Cerebellar cortex (tissue), 1 donor: ENCODE measurements at places on chromosomes 7 and 10.
A peak's percentile ranks its signal among the peaks of the same experiment; 100 is the strongest.

GRCh38 chr10:112137154-112137987 lies 46.2 kb downstream of the GPAM start:
- DNase-seq, result peak; percentile 89

GRCh38 chr10:131743190-131744151 lies 157.3 kb upstream of the PPP2R2D start:
- DNase-seq, result no peak

DNA sequence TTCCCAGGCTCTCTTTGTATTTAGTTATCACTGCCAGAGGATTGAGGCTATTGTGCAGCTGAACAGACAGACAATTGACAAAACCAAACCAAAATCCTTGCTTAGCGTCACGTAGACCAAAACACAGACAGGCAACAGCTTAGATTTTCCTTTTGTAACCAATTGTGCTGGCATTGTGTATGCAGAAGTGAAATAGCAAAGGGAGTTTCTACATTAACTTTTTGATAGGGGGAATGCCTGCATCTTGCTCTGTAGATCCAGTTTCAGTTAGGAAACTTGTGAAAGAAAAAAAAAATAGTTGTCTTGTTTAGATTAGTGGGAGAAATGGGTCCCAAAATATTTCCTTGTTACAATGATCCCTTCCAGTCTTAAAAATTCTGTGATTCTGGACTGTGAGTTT lies 333.8 kb downstream of the BBS9 start:
- DNase-seq, result no peak

DNA sequence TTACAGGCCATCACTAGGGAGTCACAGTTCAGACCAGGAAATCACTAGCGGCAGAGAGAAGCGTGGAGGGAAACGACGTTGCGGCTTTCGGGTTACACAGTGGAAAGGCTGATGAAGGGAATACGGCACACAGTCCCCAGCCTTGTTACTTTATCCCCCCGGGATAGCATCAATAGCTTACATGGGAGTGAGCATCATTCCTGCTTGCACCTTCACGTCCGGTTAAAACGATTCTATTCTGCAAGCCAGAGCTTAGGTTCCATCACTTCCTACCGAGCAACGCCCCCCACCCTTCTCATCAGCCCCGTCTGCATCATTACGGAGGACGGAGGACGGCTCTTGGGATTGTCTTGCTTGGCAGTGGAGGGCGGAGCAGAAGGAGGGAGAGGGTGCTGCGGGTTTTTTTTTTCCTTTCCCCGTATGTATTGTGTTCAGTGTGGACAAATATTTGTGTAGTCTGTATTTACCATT lies 124.9 kb downstream of the CLEC2L start:
- DNase-seq, result no peak

DNA sequence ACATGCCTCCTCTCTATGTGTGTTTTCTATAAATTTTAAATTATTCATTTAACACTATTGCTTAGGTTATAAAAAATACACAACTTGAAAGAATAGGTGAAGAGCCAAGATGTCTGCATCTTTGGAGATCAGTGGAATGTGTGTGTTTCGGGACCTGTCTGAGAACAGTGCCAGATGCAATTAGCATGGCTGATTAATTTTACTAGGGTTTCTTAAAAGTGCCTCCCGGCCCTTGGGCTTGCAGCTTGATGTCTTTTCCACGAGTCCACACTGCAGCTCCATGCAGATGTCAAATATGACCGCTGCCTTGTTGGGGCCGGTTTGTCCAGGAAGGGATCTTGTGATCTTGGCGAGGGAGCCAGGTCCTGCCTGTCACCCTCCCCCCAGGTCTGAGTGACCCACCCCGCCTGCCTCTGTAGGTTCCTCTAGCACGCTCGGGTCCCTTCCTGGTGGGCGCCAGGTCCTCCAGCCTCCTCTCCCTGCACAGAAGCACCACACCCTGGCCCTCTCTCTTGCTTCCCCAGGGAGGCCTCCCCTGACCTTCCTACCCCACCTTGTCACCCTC lies 20.7 kb downstream of the LHPP start:
- no peak for DNase-seq
